Left renal pelvis (tissue), 4 donors: ENCODE measurements at places on chromosomes 1 and 21. TPM values are rescaled to one million over a fixed set of nuclear protein-coding genes. Genes with fewer than 3 reads are reported as not detected.
A peak's percentile ranks its signal among the peaks of the same experiment; 100 is the strongest.

DNA sequence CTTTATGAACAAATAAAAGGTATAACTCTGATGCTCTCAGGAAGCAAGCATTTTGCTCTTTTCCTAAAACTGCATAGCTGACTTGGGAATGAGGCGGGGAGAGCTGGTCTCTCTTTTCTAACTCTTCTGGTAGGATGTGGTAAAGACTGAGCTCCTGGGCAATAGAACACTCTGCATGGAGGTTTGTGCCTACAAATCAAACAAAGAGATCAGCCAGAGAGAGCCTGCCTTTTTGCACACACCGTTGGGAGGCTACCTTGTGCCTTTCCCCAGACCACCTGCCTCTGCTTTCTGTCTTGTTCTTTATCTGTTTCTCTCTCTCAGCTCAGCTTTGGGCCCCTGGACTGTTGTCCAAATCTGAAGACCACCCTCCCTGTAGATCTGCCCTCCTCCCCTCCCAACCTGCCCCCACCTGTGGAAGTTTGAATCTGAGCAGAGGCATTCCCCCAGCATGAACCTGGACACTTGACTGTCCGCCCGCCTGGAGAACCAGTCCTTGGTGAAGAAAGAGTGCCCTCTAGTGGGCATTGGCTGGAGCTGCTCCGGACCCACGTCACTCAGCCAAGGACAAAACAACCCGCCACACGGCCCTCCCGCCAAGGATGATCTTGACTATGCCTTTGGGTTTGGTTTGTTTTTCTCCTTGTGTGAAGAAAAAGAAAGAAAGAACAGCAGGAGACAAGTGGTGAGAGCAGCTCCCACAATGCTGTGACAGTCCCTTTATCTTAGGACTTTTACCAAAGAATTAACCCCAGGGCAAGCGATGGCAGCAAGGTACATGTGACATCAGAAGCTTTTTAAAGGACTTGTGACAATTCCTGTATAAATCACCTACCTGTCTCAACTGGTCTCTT lies 228.2 kb downstream of the PBX1 start:
- DNase-seq, result peak; percentile 63

GRCh38 chr1:36175137-36176095 lies 19.5 kb downstream of the MAP7D1 start:
- DNase-seq, result no peak

DNA sequence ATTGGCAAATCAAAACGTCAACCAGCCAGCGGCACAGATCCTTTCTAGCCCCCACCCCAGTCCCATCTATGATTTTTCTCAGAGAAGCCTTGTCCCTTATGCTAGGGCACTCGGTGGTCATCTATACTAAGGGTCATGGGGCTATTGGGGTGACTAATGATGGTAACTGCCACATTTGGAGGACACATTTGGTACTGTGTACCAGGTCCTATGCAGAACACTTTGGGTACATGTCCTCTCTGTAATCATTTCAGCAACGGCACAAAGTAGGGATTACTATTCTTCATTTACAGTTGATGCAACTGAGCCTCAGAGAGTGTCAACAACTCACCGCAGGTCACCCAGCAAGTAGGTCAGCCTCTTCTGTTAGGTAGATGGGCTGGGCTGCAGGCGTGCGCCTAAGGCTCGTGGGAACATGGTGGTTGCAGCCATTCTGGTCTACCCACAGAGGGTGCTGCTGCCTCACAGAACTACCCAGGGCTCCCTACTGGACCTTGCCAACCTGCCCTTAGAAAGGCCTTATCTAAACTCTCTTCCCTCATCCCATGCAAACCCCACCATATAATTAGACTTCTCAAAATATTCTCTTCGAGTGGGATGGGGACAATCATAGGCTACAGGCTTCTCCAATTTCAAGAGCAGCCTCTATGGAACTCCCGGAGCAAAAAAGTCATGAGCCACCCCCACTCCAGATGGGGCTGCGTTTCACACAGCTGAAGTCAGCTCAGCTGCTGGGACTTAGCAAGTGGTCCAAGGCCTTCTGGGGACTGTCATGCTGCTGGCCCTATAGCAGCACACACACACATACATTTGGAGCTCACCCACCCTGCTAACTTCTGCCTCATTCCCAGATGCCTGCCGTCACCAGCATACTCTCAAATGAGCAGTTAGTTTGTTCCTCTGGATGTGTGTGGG lies 5.8 kb upstream of the SDHB start:
- DNase-seq, result no peak

DNA sequence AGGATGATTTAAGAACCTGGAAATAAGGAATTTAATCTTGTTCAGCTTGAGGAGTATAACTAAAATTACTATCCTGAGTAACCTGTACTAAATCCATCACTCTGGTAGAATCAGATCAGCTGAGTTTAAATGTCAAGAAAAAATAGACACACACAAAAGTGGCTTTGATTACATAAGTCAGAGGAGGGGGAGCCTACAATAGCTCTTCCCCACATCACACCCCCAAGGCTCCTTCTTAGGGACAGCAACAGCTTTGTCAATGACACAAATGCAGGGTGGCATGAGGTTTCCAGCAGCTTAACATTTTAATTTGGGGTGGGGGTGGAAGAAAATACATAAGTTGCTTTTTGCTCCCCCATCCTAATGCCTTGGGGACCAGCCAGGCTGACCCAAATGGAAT lies 12.6 kb upstream of the NUP210L start:
- DNase-seq, result no peak

- DNase-seq, result no peak
Observed at GRCh38 chr1:189216886-189217285, 1260.8 kb downstream of the BRINP3 start.

- DNase-seq, result no peak
Observed at GRCh38 chr1:204409123-204409522, 2.5 kb downstream of the PPP1R15B start.

- no peak for DNase-seq
Observed at GRCh38 chr1:6930732-6931300, 145.6 kb downstream of the CAMTA1 start.

- DNase-seq, result no peak
Observed at GRCh38 chr1:29875557-29876028, 639.3 kb downstream of the PTPRU start.

DNA sequence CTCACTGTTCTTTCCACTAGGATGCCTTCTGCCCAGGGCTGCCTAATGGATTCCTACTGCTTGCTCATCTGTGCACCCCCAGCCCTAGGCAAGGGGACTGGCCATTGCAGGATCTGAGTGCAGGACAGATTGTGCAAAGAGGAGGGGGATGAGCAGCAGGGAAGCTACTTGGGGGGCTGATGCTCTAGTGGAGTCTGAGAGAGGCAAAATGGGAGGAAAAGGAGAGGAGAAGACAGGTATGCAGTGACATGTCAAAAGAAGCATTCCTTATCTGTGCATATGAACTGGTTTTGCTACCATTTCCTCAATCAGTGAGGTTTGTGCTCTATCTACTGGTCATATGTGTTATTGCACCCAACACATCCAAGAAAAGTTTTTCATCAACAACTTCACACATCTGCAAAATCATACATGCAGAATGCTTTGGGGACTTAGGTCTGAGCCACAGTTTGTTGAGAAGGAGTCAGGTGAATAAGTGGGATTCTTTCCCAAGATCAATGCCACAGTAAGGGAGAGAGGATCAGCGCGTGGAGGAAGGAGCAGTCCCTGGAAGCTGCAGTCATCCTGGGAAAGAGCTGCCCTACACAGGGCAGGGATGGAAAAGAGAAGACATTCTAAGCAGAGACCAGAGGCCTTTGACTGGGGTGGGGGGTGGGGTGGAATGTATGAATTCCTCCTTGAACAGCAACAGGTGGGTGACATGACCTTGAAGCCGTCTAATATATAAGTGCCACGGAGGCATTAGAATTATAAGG lies 14.4 kb downstream of the SLC5A9 start:
- peak; percentile 17 for DNase-seq

GRCh38 chr1:7334475-7335035 lies 436.5 kb upstream of the VAMP3 start:
- DNase-seq, result peak; percentile 27

DNA sequence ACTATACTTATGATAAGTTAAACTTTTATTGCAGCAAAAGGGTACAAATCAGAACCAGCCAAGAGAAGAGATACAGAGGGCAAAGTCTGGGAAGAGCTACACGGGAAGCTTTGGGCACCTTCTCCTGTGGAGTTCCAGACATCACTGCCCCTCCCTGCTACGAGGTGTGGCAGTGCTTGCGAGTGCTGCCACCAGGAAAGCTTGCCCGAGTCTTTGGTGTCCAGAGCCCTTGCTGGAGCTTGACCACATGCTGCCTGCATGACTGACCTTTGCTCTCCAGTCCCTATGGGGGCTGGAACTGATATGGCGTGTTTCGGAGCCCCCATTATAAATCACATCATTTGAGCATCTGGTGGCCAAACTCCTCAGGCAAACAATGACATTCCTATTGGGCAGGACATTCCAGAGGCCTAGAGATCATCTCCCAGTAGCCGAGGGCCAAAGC lies 23.4 kb downstream of the PLEKHO1 start:
- DNase-seq, result no peak

- no peak for DNase-seq
Observed at GRCh38 chr1:70042090-70042731, 163.2 kb downstream of the LRRC40 start.

GRCh38 chr1:15324869-15325335 lies 77.9 kb downstream of the FHAD1 start:
- DNase-seq, result no peak

- no peak for DNase-seq
Observed at GRCh38 chr1:27346991-27347624, 5.3 kb downstream of the SYTL1 start.

GRCh38 chr21:42737951-42738590 lies 84.7 kb downstream of the PDE9A start:
- no peak for DNase-seq

PAQR7 gene
- 31.9 TPM for polyA plus RNA-seq

MEX3A gene
- polyA plus RNA-seq, result 46.5 TPM

AMPD1 gene
- polyA plus RNA-seq, result not detected

RUNX1 gene
- 3.4 TPM for polyA plus RNA-seq

OR2M4 gene
- polyA plus RNA-seq, result 0.04 TPM

C1orf141 gene
- polyA plus RNA-seq, result not detected

MIXL1 gene
- 0.22 TPM for polyA plus RNA-seq

RIPK4 gene
- 19.3 TPM for polyA plus RNA-seq

GPR3 gene
- polyA plus RNA-seq, result 0.60 TPM

DNALI1 gene
- polyA plus RNA-seq, result 18.0 TPM

KRTAP12-2 gene
- polyA plus RNA-seq, result not detected
